ENCODE measurements at places on chromosomes 6 and 20. TPM values are rescaled to one million over a fixed set of nuclear protein-coding genes. Genes with fewer than 3 reads are reported as not detected.

The ITCH gene
- total RNA-seq, result 46.8 TPM

DNA sequence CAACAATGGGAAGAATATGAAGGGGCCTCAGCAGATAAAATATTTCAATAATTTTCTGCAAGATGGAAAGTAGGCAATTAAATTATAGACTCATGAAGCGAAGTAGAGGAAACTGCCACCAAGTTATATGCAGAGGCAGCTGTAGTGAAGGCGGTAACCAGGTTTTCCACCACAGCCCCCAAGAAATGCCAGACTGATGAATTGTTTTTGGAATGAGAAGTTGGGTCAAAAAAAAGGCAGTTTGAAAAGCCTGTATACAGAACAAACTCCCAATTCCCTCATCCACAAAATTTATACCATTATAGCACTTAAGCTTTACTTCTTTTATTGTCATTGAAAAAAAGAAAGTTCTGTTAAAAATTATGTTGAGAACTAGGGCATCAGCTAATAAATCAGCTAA lies 45.3 kb downstream of the ELOVL4 start:
- no peak for DNase-seq

DNA sequence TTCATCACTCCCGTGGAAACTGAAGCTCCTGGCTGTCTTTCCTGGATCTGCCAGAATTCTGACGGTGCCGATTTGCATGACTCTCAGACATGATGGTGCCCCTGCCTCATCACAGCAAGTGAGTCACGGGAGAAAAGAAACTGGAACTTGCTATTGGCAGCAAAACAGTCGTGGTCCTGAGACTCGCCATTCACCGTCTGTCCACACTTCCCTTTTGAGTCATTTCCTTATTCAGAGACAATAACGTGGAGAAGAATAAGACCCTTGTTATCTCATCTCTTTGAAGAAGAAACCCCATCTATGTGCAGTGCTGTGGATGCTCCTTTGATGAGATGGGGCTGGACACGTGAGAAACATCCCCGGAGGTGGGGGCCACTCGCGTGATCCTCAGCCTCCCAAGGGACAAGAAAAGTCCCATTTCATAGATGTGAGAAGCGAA lies 4.2 kb downstream of the GPR31 start:
- DNase-seq, result no peak

The FAM217A gene
- total RNA-seq, result not detected

DNA sequence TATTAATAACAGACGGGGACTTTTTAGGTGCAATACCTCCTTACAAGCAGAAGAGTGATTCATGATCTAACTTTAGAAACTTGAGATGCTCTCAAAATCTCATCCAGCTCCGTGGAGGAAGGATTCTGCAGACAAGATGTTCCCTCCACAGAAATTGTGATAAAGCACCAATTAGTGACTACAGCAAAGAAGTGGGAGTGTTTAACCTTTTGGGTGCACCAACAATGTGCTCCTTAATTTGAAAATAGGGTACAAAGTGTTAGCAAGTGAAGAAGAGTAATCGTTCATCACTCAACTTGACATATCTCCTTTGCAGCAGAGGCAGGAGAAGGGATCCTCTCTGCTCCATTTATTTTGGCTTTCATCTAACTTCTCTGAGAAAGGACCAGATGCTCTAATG lies 22.8 kb upstream of the SCP2D1 start:
- no peak for DNase-seq

The SLC52A3 gene
- total RNA-seq, result 2.9 TPM

The NOL7 gene
- total RNA-seq, result 43.5 TPM

DNA sequence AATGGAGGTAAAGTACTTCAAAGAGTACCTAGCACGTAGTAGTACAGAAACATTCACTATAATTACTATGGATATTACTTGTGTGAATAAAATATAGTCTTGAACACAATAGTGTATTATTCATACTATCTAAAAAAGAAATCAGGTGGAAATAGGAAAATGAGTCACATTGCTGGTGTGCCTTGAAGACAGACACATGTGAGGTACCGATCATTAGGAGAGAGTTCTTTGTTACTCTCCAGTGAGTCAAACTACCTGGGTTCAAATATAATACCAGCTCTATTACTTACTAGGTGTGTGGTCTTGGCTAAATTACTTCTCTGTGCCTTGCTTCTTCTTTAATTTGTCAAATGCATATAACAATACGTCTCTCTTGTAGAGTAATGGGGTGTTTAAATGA lies 50.8 kb upstream of the BEND6 start:
- no peak for DNase-seq

The DUSP15 gene
- 2.1 TPM for total RNA-seq

DNA sequence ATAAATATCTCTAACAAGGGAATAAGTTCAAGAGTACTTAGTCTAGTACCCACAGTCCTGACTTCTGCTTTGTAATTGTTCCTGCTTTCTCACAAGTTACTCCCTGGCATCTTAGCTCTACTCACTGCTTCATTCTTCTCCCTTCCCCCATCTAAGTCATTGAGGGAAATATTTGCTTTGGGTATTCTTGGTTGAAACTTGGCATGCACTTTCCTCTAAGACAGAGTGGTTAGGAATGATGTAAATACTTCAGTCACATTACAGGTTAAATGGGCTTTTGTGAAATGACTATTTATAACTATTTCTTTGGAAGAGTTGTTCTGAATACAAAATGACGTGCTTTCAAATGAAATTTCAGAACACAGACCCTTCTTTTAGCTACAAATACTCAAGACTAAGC lies 67.7 kb upstream of the PLEKHG1 start:
- DNase-seq, result no peak

- DNase-seq, result no peak
Measured at GRCh38 chr6:51542475-51542874, 544.9 kb downstream of the PKHD1 start.

GRCh38 chr6:8191629-8192028 lies 89.3 kb upstream of the EEF1E1 start:
- DNase-seq, result no peak

- DNase-seq, result no peak
Measured at GRCh38 chr6:165178056-165178455, 131.3 kb downstream of the C6orf118 start.

The TAAR8 gene
- not detected for total RNA-seq

DNA sequence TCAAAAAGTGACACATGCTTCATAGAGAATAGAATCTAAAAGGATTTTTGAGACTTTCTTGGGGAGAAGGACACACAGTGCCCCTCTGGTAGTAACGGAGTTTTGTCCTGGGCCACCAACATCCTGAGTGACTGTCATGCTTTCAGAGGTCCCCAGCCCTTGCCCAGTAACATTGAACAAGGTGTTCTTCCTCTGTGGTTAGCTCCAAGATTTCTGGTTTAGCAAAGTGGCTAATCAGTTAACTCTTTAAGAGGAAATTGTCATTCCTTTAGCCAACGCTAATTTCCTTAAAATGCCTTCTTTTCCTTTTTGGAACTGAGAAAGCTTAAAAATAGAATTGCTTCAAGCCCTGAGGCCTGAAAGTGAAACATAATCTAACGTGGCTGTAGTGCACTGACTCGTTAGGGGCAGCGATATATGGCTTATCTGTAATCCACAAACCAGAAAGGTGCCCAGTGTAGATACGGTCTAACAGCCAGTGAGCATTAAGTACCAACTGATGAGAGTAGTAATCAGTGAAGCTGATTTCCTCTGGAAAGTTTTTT lies 7.8 kb downstream of the E2F3 start:
- no peak for DNase-seq

The HEY2 gene
- total RNA-seq, result 82.7 TPM

DNA sequence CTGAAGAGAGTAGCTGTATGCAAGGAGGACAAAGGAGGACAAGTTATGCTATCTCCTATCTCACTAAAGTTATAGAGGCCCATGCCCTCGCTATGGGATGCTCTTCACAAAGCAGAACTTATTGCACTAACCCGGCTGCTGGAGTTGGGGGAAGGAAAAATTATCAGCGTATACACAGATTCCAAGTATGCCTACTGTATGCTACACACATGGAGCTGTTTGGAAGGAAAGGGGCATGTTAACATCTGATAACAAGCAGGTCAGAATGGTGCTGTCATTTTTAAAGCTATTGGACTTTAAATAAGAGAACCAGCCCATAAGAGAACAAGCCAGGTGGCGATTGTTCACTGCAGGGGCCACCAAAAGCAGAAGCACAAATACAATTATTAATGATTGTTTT lies 20.3 kb upstream of the BTN3A2 start:
- no peak for DNase-seq

GRCh38 chr6:23340271-23340670 lies 770.9 kb downstream of the HDGFL1 start:
- no peak for DNase-seq

The CRISP2 gene
- not detected for total RNA-seq

The SLC44A4 gene
- 1.6 TPM for total RNA-seq

- no peak for DNase-seq
Measured at GRCh38 chr6:87103977-87104601, 9.2 kb upstream of the CGA start.

The RAET1L gene
- total RNA-seq, result not detected

- peak; percentile 46 for DNase-seq
Measured at GRCh38 chr20:49320460-49320859, 42.6 kb upstream of the ZNFX1 start.

DNA sequence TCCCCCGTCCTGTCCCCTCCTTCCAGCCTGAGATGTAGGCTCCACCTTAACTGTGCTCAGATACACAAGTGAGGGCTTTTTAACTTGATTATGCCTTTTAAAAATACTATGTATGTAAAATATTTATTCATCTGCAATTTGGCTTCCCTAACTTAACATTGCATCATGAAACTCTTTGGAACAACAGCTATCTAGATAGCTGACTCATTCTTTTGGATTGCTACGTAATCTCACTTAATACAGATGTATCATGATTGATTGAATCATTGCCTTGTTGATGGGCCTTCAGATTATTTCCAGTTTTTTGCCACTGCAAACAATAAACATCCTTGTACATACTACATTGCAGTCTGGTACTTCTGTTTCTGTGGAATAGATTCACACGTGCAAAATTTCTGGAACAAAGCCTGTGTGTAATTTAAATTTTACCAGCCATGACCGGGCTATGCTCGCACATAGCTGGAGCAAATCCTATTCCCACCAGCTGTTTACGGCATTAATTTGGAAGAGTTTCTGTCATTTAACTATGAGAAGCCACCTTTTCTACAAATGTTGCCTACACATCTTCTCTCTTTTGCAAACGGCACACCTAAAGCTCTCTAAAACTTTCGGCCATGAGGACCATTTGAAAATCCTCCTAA lies 6.5 kb downstream of the PRND start:
- no peak for DNase-seq

The ITPA gene
- 45.9 TPM for total RNA-seq

DNA sequence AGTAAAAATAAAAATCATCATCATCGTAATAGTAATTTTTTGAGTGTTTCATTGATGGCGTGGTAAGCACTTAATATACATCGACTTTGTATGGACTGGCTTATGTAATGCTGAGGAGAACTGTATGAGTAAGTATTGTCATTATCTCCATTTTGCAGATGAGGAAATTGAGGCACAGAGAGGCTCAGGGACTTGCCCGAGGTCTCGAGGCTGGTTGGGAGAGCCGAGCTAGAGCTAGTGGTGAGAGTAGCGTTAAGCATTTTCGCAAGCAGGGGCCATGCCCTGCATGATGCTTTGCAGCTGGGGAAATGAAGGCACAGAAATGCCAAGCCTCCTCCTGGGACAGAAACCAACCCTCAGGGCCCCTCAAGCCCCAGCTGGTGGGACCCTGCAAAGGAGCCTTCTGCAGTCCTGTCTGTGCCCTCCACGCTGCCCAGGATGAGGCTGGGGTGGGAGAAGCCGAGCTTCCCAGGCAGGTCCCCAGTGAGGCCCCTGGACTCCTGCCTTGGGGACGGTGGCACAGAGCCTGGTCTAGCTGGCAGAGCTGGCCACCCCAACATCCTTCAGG lies 31.1 kb upstream of the STX16 start:
- no peak for DNase-seq

DNA sequence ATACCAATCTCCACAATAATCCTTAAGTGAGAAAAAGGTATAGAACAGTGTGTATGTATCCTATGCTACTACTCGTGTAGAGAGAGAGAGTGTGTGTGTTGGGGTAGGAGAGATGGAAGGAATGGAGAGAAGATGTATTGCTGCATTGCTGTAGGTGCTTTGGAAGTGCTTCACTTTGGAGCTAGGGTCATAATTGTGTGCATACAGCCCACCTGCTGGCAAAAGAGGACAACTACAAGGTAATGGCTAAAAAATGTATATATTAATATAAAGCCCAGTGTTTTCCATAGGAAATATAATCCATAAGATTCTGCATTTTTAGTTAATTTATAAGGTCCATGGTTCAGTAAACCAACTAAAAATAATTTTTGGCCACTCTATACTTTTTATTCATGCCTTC lies 36.1 kb downstream of the SERAC1 start:
- DNase-seq, result peak; percentile 8

- DNase-seq, result no peak
Measured at GRCh38 chr6:87197547-87197946, 42.2 kb downstream of the ZNF292 start.

The DAAM2 gene
- total RNA-seq, result 3.0 TPM

The CALHM5 gene
- total RNA-seq, result 7.2 TPM

- no peak for DNase-seq
Measured at GRCh38 chr6:154298297-154298696, 58.3 kb downstream of the IPCEF1 start.

GRCh38 chr20:54560357-54560756 lies 85.0 kb downstream of the DOK5 start:
- DNase-seq, result no peak

The GJA1 gene
- 363 TPM for total RNA-seq

GRCh38 chr6:42225029-42225339 lies 7.3 kb upstream of the MRPS10 start:
- DNase-seq, result no peak

DNA sequence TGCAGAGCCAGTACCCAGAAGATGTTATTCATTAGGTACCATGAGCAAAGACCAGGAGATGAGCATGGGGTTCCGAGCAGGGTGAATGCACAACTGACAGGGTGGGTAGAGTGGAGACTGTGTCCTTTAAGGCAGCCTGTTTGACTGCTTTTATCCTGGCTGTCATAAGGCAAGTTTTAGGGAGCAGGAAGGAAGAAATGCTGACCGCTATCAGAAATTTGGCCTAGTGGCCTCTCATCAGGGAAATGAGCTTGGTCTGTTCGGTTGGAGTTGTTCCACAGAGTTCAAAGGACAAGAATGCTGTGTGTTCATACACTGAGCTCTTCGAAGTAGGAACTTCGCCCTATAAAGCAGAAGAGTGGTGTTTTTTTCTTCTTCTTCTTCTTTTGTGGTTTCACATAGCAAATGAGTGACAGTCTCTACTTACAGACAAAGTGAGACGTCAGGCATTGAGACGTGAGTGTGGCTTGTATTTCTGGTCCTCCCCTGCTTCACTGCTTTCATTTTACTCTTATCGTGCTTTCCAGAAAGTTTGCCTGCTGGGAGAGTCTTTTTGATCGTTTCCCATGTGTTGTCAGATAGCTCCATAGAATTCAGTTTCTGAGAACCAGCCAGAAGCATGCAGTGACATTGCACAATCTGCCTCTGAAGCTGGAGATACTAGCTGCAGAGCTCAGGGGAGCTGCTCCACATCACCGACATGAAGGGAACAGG lies at the start of gene CASS4:
TSS of gene CASS4 (plus strand) at position 502 of the 714 bp plus-strand sequence. CDS start at position 701, 199 bp downstream.
- no peak for DNase-seq

DNA sequence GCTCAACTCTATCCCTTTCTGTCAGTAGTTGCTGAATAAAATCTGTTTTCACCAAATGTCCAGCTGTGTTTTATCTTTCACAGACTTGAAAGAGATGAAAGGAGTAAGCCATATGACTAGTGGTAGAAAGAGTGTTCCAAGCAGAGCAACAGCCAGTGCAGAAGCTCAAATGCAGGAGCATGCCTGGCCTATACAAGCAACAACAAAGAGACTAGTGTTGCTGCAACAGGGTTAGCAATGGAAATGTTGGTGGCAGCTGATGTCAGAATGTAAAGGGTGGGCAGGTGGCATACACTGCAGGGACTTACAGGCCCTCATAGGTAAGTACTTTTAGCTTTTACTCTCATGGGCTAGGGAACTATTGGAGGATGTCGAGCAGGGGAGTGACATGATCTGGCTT lies 5.2 kb upstream of the HINT3 start:
- DNase-seq, result no peak
